ENCODE measurements at places on chromosomes 6 and 20.

DNA sequence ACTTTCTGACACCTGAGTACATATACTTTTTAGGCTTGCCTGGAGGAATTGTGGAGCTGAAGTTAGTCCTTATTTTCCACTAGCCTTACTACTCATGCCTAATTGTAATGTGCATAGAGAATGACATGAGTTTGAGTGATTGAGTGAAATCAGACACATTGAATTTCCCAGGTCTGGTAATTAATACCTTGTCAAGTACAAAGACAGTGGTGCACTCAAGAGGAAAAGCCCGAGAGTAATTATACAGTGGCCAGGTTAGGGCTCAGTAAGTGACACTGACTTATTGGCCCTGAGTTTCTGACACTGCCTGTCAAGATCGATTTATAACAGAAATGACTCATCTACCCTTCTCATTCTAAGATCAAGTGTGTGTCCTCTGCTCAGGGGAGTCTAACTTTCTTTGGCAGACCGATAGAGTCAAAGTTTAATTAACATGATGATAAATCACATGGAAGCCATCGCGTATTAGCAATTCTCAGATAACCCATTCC lies 288.3 kb downstream of the TPBG start:
- DNase-seq = no peak

- DNase-seq = no peak
These were observed 34.0 kb downstream of the GNAS start for GRCh38 chr20:58886546-58886945.

- DNase-seq = no peak
These were observed 212.6 kb upstream of the RSPO3 start for GRCh38 chr6:126905917-126906316.

DNA sequence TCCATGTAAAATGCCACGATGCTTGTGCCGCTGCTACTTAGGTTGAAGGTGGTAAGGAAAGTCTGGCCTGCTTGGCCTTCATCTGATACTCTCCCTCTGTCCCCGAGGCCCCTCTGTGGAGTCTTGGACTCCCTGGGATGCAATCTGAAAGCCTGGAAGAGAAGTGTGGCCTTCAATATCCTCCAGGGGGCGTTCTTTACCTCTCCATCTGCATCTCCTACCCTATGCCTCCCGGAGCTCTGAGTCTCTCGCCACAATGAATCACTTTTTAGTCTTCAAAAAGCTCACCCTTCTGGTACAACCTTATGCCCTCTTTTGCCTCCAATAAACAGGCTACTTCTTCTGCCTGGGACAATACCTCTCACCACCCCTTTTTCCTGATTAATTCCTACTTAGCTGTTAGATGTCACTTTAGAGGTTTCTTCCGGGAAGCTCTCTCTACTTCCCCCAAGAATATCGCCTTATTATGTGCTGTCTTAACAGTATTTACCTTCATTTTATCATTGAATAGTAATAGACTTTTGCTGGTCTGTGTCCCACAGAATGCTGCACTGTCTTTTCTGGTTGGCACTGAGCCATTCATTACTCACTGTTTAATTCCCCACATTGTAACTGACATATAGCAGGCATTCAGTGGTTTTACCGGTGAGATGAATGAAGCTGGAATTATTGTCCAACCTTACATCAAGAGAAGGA lies 13.9 kb upstream of the ATG5 start:
- DNase-seq = peak; percentile 51

DNA sequence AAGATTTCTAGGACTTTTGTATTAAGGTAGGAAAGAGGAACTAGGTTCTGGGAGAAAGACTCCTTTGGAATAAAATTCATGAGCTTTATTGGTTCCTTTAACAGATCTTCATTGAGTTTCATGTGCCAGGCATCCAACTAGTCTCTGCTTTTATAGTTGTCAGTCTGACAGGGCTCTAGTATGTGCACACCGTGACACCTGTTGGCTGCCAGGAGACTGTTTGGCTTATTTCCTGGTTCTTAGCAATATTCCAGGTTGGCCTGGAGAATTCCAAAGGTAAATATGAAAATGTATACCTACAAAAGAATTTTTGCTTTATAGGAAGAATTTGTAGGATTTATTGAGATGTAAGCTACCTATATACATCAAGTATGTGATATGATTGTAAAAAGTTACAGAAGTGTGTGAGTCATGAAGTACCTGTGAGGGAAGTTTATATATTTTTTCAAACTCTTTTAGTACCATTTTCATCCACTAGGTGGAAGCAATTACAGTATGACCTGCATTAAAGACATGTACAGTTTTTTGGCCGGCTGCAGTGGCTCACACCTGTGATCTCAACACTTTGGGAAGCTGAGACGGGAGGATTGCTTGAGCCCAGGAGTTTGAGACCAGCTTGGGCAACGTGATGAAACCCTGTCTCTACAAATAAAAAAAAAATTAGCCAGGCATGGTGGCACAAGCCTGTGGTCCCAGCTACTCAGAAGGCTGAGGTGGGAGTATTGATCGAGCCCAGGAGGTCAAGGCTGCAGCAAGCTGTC lies 35.2 kb downstream of the NDUFAF5 start:
- DNase-seq = peak; percentile 13

DNA sequence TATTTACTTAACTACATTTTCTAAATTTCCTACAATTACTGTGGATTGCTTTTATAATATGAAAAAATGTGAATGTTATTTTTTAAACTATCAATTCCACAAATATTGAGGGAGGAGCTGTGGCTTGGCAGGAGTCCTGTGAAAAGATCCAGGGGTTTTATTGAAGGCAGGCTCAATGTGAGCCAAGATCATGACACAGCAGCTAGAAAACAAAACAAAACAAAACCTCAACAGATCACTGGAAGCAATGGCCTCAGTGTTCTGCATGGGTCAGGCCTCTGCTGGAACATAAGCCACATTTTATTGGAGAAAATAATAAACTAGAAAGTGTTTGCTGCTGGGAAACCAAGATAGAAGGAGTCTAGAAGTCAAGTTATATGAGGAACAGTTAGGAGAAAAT lies 19.4 kb upstream of the RCAN2 start:
- DNase-seq = peak; percentile 89

GRCh38 chr20:25459111-25459830 lies 51.8 kb downstream of the GINS1 start:
- DNase-seq = no peak

DNA sequence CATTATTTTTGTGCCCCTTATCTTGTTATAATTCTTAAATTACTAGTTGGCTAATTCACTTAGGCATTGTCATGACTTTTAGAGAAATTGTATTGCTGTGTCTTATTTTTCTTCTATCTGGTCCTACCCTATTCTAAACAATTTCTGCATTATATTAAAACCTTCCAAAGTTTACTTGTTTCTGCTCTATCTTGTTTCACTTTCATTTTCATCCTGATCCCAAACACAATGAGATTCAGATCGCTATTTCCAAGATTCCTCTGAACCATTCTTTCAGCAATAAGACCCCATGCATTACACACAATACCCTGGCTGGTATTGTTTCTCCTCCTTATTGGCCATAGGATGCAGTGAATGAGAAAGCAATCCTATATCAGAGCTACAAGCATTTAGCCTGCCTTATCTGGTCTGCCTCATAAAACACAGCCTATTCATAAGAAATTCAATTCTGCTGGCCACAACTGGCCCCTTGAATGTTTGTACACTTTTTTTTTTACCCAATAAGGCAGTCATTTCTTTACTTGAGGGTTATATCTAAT lies 69.9 kb upstream of the POU3F2 start:
- DNase-seq = no peak

DNA sequence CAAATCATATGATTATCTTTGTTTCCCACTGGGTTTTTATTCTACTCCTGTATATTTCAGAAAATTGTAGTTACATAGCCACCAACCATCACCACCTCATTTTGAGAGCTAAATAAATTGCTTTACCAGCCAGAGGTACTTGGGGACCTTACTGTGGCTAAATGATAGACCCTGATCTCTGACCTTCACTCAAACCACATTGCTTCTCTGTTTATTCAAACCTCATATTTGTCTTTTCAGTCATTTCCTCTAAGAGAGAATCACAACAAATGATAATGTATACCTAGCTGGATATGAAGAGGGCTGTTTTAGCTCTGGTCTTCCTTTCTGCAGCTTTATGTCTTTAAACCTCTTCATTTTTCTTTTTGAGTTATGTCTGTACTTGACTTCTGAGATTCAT lies 142.8 kb downstream of the ADGB start:
- no peak for DNase-seq

- DNase-seq = peak; percentile 4
These were observed 34.6 kb downstream of the RNF146 start for GRCh38 chr6:127301199-127301700.

DNA sequence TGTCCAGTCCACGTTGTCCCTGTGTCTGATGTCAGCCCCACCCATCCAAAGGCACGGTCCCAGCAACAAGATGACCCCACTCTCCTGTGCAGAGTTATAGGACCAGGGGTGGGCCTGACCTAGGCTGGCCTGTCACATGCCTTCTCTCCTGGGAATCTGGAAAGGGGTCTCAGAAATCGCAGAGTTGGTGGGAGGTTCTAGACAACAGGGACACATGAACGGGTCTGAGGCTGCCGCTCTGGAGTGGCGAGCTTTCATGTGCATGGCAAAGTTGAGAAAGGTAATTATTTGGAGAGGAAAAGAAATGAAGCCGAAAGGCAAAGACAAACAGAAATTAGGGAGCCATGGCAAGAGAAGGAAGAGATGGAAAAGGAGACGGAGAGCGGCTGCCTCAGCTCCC lies 29.5 kb downstream of the BFSP1 start:
- DNase-seq = no peak

DNA sequence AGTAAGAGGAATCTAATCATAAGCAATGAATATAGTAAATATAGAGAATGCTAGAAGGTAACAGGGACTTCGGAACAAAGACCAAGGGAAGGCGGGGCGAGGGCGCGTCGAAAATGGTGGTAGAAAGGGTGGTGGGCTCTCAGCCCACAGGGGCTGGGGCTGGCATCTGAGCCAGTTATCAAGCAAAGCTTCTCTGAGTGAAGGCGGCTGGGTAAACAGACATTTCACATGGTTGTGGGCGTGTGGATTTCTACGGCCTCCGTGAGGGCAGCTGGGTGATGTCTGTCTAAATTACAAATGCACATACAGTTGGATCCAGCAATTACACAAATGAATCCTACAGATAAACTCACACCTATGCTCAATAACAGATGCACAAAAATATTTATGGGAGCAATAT lies 56.6 kb downstream of the TOX2 start:
- DNase-seq = no peak

DNA sequence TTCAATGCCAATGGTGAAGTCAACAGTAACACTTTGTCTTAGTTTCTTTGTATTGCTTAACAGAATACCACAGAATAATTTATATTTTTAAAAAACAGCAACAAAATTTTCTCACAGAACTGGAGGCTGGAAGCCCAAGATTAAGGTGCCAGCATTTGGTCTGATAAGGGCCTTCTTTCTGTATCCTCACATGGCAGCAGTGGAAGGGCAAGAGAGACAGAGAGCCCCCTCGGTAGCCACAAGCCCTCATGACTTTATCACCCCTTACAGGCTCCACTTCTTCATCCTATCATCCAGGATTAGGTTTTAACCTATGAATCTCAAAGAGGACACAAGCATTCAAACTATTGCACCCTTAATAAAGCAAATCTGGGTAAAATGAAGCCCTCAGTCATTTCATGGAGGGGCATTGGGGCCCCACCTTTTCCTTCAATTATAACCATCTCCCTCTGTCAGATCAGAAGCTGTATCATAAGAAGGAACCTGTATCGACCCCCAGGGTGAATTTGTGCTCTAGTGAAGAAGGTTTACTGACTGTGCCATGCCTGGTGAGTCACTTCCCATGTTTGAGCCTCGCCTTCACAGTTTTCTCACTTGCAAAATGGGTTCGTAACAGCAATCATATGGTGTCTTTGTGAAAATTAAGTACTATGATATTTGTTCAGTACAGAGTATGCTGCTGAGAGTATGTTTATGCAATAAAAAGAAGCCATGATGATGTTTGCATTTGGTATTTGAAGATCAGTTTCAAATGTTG lies 178.2 kb downstream of the LRFN2 start:
- DNase-seq = no peak

DNA sequence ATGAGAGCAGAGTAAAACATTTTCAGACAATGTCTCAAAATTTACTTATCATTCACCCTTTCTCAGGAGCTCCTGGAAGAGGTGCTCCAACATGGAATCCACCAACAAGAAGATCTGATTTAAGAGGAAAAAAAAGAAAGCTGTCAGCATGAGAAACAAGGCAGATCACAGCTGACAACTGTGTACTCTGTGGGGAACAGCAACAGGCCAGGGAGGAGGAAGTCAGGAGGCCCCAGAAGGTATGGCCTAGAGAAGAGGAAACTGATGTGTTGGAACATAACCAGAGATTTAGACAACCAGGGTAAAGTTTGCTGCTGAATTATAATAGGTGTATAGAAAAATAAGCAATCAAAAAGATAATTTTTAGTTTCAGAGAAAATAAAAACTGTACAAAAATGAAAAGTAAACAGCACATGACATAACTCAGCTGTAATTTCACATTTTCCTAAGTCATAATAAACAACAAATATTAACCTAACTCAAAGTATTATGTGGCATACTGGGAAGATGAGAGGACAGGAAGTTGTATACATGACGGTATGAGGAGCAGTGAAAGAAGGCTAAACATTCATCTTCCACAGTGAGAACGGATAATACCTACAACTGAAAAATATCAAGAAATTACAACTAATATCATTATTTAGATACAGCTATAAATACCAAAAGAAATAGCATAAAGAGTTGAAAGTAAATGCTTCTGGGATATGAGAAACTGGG lies 113.6 kb upstream of the EMILIN3 start:
- DNase-seq = no peak

DNA sequence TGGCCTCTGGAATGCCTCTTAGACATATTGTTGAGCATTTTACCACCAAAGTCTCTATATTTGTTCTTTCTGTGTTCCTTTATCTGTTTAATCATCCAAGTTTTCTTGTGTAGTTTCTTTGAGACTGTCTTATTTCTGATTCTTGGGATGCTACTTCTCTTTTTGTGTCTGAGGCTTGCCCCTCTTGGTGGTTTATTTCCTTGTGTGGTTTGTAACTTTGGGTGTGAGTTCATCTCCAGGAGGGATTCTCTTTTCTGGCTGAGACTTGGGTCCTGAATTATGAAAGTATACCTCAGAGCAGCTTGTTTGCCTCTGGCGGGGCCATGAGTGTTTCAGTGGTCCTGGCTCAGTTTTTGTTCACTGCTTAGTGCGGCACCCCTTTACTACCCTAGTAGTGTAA lies 33.9 kb downstream of the PPARD start:
- DNase-seq = no peak

DNA sequence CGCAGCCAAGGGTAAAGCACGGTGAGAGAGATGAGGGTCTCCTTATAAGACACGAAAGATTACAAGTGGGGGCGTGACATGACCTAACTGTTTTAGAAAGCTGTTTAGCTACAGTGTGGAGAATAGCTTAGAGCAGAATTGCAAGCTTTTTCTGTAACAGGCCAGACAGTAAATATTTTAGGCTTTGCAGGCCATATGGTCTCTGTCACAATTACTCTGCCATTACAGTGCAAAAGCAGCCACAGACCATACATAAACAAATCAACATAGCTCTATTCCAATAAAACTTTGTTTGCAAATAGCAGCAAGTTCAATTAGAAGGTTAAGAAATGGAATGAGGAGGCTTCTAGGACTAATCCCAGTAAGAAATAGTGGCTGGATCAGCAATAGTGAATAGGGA lies 16.8 kb downstream of the PGM3 start:
- no peak for DNase-seq
